ENCODE measurements at places on chromosomes 3 and 15. TPM values are rescaled to one million over a fixed set of nuclear protein-coding genes. Genes with fewer than 3 reads are reported as not detected.
A peak's percentile ranks its signal among the peaks of the same experiment; 100 is the strongest.

DNA sequence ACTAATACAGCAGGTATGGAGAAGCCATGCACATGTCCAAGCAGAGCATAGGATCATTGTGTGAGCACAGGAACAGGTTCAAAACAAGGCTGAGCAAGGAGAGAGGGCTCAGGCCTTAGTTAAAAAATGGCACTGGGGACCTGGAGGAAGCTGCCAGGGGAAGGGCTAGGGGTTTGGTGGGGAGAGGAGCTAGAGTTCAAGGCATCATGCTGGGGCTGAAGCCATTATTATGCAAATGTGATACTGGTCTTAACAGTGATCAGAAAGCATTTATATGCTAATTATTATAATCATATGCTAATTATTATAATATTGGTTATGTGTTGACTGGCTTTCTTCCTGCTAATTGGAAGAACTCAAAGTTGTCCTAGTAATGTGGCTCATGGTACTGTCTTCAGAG is 546.0 kb upstream of the CFAP20DC start:
- H3K4me3 ChIP-seq = no peak overlapping the region
- no peak for DNase-seq
- no peaks in the 10 kb centered on the region for H3K27me3 ChIP-seq
- H3K27ac ChIP-seq = no peak overlapping the region
- no peaks in the 10 kb centered on the region for H3K36me3 ChIP-seq
- no peaks in the 10 kb centered on the region for H3K4me1 ChIP-seq

DNA sequence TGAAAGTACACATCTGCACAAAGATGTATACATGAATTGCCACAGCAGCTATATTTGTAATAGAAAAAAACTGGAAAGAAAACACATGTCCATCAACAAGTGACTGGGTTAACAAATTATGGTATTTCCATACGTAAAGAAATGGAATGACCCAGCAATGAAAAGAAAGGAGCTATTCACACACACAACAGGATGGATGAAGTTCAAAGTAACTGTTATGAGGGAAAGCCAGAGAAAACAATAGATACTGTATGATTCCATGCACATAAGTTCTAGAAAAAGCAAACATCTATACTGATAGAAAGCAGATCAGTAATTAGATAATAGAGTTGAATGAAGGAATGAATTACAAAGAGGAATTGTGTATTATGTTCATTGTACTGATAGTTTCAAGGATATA is 152.0 kb downstream of the SCAPER start:
- H3K36me3 ChIP-seq = no peaks in the 10 kb centered on the region
- DNase-seq = no peak
- H3K27ac ChIP-seq = no peak overlapping the region
- H3K4me3 ChIP-seq = no peak overlapping the region
- H3K27me3 ChIP-seq = no peaks in the 10 kb centered on the region

DNA sequence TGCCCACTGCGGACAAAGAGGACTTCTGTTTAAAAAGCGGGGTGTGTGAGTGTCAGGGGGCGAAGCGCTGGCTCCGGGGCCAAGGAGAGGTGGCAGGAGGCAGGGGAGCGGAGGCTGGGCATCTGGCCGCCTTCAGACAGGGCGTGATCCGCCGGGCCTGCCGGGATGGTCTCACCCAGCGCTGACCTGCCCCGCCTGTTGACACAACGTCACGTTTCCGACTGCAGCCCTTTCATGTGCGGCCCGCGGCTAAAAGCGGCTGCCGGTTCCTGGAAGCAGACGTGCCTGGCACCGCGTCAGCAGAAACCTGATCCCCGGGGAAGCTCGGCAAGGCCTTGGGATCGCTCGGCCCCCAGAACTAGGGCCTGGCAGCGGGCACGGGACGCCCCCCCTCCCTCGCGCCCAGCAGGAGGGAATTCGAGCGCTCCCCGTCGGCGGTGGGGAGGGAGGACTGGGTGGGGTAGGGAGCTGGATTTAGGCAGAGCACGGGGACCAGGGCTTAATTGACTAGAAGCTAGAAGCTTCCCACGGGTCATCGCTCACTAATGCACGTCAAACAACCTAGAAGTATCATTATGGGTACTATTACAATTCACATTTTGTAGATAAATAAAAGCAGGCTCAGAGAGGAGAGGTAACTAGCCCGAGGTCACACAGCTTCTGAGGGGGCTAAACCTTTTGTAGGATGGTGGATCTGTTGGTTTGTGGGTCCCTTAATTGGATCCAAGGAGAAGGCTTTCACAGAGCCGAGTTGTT is 7.7 kb downstream of the BHLHE40 start:
- peaks cover 52% of the 10 kb centered on the region for H3K4me1 ChIP-seq
- H3K36me3 ChIP-seq = peaks cover 13% of the 10 kb centered on the region
- no peaks in the 10 kb centered on the region for H3K27me3 ChIP-seq

Gene CHRFAM7A
- total RNA-seq = not detected

DNA sequence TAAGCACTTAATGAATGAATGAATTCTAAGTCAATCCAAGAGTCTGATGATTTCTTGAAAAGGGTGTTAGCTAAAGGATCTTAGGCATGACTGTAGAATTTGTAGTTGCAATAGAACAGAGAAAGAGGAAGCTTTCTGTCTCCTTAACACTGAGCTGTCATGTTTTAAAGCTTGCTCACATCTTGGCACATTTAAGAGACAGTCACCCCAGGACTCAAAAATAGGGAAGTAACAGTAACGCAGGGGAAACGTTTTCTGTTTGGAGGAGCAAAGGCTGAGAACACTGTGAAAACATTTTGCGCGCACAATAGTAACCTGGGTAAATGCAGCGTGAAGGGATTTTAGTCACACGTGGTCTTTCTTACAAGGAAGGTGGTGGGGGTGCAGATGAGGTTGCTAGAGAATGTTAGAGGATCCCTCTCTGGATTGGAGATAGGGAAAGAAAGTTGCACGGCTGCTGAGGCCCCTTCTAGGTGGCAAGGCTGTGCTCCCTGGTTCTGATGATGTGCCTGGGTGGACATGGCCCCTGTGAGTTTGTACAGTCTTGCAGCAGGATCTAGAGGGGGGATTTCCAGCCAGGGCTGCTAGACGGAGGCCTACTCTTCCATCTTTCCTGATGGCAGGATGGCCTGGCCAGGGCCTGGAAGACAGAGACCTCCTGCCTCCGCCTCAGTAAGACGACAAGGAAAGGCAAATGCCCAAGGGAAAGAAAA is 12.0 kb downstream of the STARD5 start:
- H3K4me3 ChIP-seq = peak overlapping the region; percentile 6
- H3K36me3 ChIP-seq = peaks cover 26% of the 10 kb centered on the region
- H3K4me1 ChIP-seq = peaks cover 41% of the 10 kb centered on the region
- DNase-seq = peak; percentile 3

Gene PLA2G4B
- 2.8 TPM for total RNA-seq

DNA sequence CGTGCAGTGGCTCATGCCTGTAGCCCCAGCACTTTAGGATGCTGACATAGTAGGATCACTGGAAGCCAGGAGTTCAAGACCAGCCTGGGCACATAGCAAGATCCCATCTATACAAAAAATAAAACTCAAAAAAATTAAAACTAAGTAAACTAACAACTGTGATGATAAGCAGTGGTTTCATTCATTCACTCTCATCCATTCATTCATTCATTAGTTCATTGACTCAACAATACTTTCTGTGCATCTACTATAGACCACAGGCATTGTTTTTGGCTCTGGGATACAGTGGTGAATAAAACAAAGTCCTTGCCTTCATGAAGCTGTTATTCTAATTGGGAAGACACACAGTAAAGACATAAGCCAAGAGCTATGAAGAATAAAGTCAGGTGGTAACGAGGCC is 7.5 kb upstream of the TMEM212 start:
- H3K4me3 ChIP-seq = no peak overlapping the region
- H3K27ac ChIP-seq = no peak overlapping the region
- no peaks in the 10 kb centered on the region for H3K36me3 ChIP-seq
- H3K4me1 ChIP-seq = peaks cover 50% of the 10 kb centered on the region
- H3K27me3 ChIP-seq = no peaks in the 10 kb centered on the region

DNA sequence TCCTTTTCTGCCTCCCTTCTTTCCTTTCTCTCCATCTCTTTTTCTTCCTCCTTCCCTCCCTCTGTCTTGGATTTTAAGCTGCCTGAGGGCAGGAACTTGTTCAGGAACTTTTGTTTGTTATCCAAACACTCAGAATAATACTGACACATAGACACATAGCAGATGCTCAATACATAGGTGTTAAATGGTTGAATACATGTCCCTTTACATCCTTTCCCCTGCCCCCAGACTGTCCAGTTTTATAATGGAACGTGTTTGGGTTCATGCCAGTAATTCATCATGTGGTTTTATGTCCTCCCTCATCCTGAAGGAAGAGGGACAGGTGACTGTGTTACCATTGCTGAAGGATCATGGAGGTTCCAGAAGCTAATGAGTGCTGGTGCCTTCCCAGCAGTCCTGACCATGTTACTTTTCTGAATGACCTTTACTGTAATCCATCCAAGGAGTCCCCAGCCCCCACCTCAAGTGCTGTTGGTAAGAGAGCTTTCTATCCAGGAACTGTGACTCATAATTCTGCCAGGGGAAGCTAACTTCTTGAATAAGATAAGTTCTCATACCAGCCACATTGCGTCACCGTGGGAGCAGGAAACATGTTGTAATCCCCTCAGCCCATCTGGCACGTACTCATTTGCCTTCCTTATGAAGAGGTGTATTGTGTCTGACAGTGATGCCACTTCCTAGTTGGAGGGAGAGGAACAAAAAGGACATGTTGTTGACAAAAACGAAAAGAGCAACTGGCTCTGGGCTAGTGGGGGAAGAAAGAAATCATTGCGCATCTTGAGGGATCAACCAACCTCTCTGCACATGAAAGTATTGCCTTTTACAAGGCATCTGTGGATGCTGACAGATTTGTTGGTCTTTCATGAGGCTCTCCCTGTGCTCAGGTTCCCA is 52.4 kb downstream of the IL1RAP start:
- peaks cover 6% of the 10 kb centered on the region for H3K36me3 ChIP-seq
- peak overlapping the region; percentile 79 for H3K27ac ChIP-seq
- H3K27me3 ChIP-seq = no peaks in the 10 kb centered on the region
- peak overlapping the region; percentile 25 for H3K4me3 ChIP-seq
- H3K4me1 ChIP-seq = peaks cover 31% of the 10 kb centered on the region

DNA sequence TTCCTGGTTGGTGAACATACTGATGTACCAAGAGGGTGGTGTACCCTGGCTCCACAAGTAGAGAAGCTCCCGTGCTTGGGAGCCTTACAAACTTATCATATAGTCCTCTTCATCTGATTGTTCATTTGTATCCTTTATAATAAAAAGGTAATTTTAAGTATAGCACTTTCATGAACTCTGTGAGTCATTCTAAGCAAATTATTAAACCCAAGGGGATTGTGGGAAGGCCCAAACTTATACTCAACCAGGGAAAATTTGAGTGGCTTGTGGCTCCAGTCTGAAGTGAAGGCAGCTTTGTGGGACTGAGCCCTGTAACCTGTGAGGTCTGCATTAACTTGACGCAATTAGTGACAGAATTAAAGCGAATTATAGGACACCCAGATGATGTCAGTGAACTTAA is 29.0 kb downstream of the TTBK2 start:
- H3K4me1 ChIP-seq = peaks cover 11% of the 10 kb centered on the region
- peaks cover 12% of the 10 kb centered on the region for H3K36me3 ChIP-seq
- H3K4me3 ChIP-seq = peak overlapping the region; percentile 35
- peak overlapping the region; percentile 76 for H3K27ac ChIP-seq
- H3K27me3 ChIP-seq = peaks cover 1% of the 10 kb centered on the region
- no peak for DNase-seq

GRCh38 chr15:66240240-66240794 is 13.2 kb downstream of the MEGF11 start:
- no peak overlapping the region for H3K4me3 ChIP-seq
- no peaks in the 10 kb centered on the region for H3K36me3 ChIP-seq
- H3K27ac ChIP-seq = no peak overlapping the region
- H3K27me3 ChIP-seq = peaks cover 65% of the 10 kb centered on the region

Measured in HFFc6 (cell line).